HTR-8/SVneo (cell line): ENCODE measurements at places on chromosomes 6 and 20.

- no peak for DNase-seq
Measured at GRCh38 chr6:94217836-94218235, 798.5 kb upstream of the EPHA7 start.

GRCh38 chr20:19996917-19997316 lies 20.2 kb upstream of the NAA20 start:
- DNase-seq = no peak

DNA sequence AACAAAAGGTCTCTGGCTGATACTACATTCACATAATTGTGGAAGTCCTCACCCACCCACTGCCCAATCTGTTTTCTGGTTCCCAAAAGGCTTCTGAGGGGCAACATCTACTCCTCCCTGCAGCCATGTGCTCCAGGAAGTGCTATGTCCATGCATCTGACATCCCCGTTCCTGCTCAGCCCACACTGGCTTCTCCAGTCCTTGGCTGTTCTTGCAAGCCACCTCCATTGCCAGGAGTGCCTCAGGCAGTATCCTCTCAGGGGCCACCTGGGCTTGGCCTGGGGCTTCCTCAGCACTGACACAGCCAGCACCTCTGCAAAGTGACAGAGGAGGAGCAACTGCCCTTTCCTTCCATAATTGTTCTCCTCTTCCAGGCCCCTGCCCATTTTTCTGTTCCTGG lies 18.3 kb downstream of the ARHGAP18 start:
- DNase-seq = no peak

DNA sequence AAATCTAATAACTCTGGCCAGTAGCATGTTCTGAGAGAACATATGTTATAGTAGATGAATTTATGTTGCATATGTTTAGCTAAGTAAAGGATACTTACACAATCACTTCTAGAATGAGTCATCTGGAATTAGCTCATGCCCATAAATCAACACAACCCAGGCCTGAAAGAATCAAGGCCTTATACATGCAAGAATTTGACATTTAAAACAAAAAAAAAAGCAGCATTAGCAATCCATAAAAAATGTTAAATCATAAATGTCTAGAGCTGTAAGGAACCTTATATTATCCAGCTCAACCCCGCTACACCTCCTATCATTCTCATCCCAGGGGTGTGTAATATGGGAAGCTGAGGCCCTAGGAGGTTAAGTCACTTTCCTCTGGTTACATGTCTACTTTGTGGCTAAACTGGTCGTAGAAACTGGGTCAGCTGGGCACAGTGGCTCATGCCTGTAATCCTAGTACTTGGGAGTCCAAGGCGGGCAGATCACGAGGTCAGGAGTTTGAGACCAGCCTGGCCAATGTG lies 105.2 kb upstream of the CARMIL1 start:
- peak; percentile 78 for DNase-seq

- no peak for DNase-seq
Measured at GRCh38 chr6:170135821-170136471, 154.9 kb downstream of the DLL1 start.

DNA sequence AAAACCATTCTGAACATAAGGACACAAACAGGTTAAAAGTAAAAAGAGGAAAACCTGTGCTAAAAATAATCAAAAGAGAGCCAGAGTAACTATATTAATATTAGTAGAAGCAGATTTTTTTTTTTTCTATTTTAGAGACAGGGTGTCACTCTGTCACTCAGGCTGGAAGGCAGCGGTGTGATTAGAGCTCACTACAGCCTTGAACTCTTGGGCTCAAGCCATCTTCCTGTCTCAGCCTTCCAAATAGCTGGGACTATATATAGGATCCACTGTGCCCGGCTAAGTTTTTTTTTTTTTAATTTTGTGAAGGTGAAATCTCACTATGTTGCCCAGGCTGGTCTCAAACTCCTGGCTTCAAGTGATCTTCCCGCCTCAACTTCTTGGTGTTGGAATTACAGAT lies 33.4 kb upstream of the PLN start:
- no peak for DNase-seq
